HS-5 (cell line): ENCODE measurements at places on chromosomes 6 and 20.

- no peak for DNase-seq
Measured at GRCh38 chr20:47358039-47358671, 1.7 kb upstream of the ZMYND8 start.

GRCh38 chr6:74213995-74214394, 518.0 kb downstream of the CD109 start:
- DNase-seq = no peak

- DNase-seq = no peak
Measured at GRCh38 chr6:133426038-133426437, 184.9 kb downstream of the EYA4 start.

GRCh38 chr6:51711876-51712275, 375.5 kb downstream of the PKHD1 start:
- DNase-seq = no peak

- no peak for DNase-seq
Measured at GRCh38 chr6:92460133-92460532, 959.2 kb downstream of the EPHA7 start.
